ENCODE measurements at places on chromosomes 2 and 18.

DNA sequence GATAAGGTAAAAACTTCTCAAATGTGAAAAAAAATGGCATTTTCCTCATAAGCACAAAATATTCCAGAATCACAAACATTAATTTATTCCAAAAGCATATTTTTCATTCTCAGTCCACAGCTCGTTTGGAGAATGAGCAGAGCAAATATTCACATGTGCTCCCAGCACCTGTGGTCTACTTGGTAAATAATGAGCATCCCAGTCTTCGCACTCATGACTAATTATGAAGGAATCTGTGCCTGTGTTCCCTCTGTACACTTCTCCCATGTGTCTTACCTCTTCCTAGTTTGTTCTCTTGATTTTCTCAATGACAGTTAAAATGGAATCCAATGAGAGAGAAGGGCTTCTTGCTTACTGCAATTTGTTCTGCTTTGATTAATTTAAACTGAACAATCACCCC is 671.0 kb upstream of the SOX11 start:
- peak; percentile 9 for DNase-seq

DNA sequence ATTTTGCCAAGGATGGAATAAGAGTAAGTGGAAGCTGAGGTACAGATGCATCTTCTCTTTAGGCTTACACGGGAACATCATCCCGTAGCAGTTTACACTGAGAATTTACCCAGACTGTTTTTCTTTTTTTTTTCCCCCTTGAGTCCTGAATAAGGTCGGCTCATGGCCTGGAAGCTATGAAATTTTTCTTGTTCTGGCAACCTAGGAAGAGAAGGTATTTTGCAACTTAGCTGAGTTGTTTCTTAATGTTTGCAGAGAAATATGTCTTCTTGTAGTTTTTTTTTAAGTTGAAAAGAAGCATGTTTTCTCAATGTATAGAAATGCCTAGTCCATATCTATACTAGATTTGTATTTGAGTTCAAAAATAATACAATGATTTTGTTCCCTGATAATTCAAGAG is 712.5 kb downstream of the TDRD15 start:
- no peak for DNase-seq

GRCh38 chr2:109511168-109511567 is 102.6 kb downstream of the SEPTIN10 start:
- DNase-seq, result peak; percentile 11

DNA sequence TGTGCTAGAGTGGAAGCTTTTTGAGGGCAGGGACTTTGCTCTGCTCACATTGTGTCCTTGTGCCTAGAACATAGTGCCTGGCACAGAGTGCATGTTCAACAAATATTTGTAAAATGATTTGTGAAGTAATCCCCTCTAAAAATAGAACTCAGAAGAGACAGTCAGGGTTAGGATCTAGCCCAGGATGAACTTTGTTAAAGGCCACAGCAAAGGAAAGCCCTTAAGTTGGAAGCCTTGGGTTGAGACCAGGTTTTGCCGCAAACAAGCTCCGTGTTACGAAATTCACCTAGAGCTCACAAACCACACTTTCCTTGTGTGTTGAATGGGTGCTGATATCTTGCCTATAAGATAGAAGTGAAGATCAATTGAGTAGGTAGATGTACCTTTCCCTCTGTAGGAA is 84.2 kb downstream of the SETBP1 start:
- no peak for DNase-seq

GRCh38 chr2:74429487-74430451 is 8.2 kb downstream of the WDR54 start:
- DNase-seq, result no peak
